Central memory CD4-positive, alpha-beta T cell (primary cell): ENCODE measurements at places on chromosomes 11 and 22.

DNA sequence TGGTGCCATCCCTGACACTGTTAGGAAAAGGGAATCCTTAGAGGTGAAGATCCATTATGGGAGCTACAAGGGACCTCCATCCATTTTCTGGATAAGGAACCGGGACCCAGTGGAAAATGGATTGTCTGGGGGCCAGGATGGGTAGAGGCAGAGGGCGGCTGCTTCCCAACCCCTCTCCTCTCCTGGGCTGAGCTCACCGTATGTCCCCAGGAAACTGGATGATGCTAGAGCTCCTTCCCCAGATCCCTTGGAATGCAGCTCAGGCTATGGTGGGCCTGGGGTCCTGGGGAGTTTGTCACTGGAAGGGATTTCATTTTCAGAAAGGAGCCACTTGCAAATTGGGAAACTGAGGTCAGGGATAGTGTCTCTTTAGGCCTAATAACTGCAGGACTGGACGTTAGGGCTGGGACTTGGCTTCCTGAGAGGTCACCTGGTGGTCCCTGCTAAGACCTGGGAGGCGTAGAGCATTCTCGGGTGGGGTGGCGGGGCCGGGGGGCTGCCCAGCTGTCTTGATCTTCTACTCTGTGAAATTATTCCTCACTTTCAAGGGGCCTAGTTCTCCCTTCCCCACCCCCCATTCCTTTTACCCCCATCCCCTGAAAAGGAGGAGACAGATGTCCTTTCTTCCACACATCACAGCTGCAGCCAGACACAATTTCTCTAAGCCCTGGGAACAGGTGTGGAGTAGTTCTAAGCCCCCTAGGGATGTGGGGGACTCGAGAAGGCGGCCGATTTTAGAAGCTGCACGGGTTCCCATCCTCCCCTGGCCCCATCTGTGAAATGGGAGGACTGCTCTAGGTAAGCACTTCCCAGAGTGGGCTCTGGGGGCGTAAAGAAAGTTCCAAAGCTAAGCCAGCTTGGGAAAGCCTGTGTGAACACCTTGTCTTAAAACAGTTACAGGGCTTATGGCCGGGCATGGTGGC lies 99.8 kb downstream of the PKNOX2 start:
- DNase-seq: no peak

GRCh38 chr11:2732261-2732939 lies 32.6 kb upstream of the KCNQ1OT1 start:
- DNase-seq: no peak

DNA sequence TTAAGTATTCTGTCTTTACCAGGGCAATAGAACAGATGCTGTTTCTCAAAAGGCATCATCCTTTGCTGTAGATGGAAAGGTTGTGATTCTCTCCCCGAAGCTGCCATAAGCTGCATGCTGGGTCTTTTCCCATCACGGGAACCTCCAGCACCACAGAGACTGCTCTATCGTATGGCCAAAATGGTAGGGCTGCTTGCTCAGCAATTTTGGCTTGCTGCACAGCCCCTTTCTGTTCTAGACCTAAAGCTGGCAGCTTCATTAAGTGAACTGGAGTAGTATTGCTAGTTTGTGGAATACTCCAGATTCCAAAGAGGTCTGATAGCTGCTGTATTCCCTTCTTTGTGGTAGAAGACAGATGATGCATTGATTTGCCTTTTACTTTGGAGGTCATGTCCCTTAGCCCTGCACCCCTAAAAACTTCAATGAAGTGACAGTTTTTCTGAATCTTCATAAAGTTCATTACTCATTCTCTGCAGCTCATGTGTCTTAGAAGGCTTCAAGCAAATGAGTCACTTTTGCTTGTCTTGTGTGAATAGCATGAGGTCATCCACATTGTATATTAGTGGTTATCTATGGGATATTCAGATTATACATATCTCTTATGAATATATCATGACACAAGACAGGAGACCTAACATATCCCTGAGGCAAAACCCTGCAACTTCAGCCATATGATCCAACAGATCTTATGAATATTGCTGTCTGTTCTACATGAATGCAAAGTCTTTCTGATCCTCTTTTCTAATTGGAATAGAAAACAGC lies 245.3 kb downstream of the FAM76B start:
- no peak for DNase-seq

DNA sequence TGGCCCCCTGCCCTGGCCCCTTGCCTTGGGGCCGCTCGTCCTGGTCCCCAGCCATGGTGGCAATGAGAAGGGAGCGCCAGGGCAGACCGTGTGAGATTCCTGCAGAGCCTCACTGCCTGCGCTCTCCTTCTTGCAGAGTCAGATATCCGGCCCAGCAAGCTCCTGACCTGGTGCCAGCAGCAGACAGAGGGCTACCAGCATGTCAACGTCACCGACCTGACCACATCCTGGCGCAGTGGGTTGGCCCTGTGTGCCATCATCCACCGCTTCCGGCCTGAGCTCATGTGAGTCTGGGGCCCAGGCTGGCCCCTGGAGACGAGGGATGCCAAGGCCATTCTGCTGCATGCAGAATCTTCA lies 114.1 kb downstream of the MICAL2 start:
- peak; percentile 91 for DNase-seq

DNA sequence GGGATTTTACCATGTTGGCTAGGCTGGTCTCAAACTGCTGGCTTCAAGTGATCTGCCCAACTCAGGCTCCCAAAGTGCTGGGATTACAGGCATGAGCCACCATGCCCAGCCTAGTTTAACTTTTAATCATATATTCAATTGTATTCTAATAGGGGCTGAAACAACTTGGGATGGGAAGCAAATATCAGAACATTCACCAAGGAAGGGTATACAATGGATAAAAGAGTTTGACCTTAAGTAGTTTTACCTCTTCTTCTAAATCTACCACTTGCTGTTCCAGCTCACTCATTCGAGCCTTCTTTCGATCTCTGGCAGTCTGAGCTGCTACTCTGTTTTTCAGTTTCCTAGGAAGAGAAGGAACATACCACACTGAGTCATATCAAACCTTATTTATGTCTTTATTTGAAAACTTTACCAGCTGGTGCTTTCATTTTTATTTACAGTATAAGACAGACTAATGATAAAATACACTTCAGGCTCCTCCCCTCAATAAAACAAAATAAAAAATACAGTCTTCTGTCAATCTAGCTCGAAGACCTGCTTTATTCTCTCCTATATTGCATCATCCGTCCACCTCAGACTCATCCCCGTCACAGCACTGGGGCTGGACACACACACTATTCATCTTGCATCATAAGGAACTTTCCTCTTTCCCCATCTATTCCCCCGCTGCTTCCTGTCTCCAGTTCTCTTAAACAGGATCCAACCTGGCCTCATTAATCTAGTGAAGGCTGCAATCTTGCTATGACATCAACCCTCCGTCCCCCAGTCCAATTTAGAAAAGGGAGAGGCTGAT lies 1.4 kb downstream of the XBP1 start:
- no peak for DNase-seq

- DNase-seq: no peak
Measured at GRCh38 chr22:41914611-41915034, 251 bp downstream of the SHISA8 start.

DNA sequence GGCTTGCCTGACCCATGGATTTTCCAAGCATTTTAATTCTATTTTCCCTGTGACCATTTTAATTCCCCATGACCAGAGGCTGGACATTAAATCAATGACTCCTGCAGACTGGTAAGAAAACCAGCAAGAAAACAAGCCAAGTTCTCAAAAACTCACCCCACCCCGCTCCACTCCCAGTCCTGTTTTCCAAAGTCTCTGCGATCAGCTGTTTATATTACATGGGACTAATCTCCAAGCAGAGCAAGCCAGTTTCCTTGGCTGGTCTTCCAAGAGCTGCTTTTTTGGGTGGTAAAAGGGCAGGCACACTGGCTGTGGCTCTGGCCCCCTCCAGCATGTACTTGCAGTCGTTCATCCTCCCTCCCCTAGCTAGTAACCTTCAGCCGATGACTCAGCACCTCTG lies 97.9 kb downstream of the RRAS2 start:
- no peak for DNase-seq

- DNase-seq: no peak
Measured at GRCh38 chr11:36930256-36930655, 332.2 kb upstream of the RAG2 start.

- DNase-seq: no peak
Measured at GRCh38 chr11:29657709-29658108, 359.1 kb downstream of the KCNA4 start.

DNA sequence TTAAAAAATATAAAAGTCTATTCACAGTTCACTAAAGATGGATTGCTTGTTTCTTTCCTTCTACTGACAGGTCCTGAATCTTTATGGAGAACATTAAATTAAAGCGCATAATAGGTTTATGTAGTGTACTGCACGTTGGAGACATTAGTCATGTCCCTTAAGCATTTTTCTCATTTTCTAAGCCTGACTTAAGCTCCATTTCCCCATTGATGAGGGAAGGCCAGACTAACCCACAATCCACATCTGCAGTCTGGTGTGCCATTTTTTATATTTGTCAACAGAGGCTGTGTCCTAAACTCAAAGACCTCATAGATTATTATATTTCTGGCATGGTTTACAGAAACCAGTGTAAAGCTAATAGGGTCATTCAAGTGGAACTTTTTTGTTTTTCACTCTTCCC lies 39.9 kb downstream of the CADM1 start:
- no peak for DNase-seq

GRCh38 chr11:87219266-87219665 lies 181.5 kb downstream of the TMEM135 start:
- no peak for DNase-seq

GRCh38 chr11:46508360-46508759 lies 85.5 kb downstream of the AMBRA1 start:
- no peak for DNase-seq

DNA sequence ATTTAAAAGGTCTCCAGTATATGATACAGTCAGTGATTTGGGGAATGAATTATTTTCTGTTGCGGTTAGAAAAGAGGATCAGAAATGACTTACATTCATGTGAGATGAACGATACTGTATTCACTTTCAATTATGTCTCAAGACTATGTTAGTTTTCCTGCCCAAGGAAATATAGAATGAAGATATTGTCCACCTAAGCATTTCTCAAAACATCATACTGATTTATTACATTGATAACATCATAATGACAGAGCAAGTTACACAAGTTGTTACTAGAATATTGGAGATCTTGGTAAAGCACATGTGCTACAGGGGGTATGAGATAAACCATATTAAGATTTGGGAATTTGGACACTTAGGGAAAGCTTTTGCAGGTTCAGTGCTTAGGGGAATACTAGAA lies 67.8 kb upstream of the OR9G4 start:
- DNase-seq: no peak

- DNase-seq: no peak
Measured at GRCh38 chr22:48869161-48869560, 958.5 kb downstream of the BRD1 start.

- no peak for DNase-seq
Measured at GRCh38 chr11:100689141-100689540, 2.1 kb downstream of the ARHGAP42 start.

GRCh38 chr22:49735901-49736421 lies 91.7 kb downstream of the BRD1 start:
- no peak for DNase-seq

DNA sequence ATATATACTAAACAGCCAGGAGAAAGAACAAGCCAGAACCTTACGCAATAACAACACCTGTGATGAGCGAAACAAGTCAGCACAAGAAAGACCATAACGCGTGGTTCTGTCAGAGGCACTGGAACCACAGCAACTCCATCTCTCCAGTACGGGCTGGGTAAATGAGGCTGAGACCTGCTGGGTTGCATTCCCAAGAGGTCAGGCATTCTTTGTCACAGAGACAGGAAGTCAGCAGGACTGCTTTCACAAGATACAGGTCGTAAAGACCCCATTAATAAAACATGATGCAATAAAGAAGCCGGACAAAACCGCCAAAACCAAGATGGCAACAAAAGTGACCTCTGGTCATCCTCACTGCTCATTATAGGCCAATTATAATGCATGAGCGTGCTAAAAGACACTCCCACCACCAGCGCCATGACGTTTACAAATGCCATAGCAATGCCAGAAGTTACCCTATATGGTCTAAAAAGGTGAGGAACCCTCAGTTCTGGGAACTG lies 21.7 kb downstream of the TPST2 start:
- DNase-seq: no peak

DNA sequence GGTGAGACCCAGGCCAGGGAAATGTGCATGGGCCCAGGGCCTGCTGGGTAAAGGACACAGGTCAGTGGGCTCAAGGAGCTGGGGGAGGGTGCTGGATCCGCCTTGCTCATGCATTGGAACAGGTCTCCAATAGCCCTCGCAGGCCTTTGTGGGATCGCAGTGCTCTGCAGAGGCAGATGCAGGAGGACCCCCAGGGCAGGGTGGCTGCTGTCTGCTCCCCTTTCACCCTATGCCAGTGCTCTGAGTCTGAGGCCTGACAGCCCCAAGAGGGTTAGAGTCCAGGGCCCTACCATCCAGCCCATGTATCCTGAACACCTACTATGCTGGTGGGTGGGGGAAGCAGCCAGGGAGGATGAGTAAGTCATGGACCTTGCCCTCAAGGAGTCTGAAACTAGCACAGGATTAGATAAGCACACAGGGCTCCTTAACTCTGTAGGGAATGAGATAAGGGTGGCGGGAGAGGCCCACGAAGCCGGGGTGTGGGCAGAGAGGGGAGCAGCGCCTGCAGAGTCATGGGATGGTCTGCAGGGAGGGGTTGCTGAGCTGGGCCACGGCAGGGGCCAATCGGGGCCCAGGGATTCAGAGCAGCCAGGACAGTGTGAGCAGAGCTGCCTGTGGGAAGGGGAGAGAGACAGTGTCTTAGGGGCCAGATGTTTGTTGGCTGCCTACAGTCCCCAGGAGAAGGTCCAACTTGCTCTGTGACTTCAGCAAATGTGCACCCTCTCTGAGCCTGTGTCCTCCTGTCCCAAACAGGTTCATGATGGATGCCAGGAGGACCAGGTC lies 10.5 kb upstream of the EHD1 start:
- DNase-seq: no peak

DNA sequence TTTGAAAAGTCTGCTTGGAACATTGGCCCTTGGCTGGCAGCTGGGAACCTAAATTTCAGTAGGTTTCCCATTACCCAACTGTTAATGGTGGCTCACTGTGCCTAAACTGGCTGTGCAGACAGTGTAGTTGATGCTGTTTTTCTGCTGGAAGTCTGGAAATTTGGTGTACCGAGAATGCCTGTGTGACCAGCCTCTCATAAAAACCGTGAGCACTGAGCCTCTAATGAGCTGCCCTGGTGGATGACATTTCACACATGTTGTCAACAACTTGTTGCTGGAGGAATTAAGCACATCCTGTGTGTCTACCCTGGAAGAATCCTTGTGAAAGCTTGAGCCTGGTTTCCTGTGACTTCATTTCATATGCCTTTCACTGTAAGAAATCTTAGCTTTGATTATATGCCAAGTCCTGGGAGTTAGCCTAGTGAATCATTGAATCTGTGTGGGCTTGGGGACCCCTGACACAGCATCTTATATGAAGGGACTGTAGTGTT lies 131.1 kb downstream of the LDLRAD3 start:
- no peak for DNase-seq

DNA sequence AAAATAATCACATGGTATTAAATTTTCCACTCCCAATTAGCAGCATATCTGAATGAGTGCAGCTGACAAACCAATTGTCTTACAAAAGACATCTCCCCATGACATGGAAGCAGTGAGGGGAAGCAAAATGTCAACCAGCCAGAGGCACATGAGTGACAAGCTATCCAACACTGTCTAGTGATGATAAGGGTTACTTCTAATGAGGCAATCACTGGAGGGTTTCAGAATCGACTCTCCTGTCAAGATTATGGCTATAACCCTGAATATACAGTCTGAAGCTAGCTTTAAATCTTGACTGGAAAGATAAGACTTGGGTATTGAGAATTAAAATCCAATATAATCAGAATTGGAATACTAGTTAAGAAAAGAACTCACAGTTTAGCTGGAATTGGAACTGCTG lies 50.3 kb downstream of the AMBRA1 start:
- DNase-seq: no peak

- no peak for DNase-seq
Measured at GRCh38 chr22:21587803-21588611, 20.5 kb downstream of the UBE2L3 start.
